GM12891 (cell line): ENCODE measurements at places on chromosomes 3 and 15.

DNA sequence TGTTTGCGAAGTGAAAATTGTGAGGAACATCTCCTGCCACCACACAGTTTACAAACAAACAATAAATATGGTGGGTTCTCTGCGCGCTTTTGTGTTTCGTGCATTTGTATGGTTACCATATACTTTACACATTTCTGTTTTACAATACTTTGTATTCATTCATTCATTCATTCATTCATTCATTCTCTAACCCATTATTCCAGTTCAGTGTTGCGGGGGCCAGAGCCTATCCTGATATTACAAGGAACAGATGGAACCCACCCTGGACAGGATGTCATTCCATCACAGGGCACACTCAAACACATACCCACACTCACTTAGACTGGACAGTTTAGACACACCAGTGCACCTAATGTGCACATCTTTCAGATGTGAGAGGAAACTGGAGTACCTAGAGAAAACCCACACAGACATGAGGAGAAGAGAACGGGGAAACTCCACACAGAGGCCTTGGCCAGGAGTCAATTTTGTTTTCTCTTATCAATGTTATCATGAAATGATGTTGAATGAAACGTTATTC is 160.5 kb downstream of the FNDC3B start:
- no peak for DNase-seq

- no peak for DNase-seq
Observed at GRCh38 chr3:49673121-49673714, 933 bp upstream of the APEH start.

- peak; percentile 63 for DNase-seq
Observed at GRCh38 chr15:73700041-73700842, 16.1 kb downstream of the CD276 start.

GRCh38 chr3:34301313-34301712 is 502.9 kb downstream of the PDCD6IP start:
- no peak for DNase-seq
